Stimulated activated CD8-positive, alpha-beta memory T cell treated with anti-CD3 and anti-CD28 coated beads, Interleukin-15, amount 100 ng/mL, for 1 hour (primary cell): ENCODE measurements at places on chromosomes 16 and 17.

- no peak for DNase-seq
These were observed 15.9 kb downstream of the JPH3 start for GRCh38 chr16:87618216-87618615.

GRCh38 chr17:46984892-46985291 is 5.8 kb upstream of the RPRML start:
- no peak for DNase-seq

DNA sequence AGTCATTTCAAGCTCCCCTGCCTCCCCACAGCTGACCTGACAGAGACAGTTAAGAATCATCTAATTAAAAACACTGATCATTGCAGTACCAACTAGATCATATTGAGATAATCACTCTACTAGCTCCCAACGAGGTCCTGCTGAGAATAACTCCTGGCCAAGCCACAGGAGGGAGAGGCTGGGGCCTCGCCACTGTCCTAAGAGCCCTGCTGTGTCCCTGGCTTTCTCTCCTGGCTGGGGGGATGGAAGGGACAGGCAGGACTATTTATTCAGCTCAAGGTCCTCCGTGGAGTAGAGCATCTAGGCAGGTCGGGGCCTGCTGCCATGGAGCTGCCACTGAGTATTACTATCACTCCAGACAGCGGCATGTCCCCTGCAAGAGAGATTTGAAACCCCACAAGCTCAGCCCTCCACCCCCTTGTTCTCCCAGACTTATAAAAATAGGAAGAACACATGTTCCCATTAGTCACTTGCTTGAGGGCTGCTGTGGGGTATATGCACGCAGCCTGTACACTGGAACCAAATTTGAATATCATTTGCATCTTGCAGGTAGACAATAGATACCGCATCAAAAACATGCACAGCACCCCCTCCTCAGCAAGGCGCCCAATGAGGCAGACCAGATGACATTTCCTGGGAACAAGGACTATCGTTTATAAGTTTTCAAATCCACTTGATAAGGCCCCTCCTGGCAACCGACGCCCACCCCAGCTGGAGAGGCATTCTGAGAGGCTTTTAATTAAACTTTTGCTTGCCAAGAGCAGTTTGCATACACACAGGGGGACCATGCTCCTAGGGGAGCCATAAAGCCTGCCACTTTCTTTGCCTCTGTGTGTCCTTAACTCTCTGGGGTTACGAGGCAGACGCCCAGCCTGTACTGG is 385.2 kb upstream of the ZFHX3 start:
- no peak for DNase-seq

- DNase-seq = no peak
These were observed 42.4 kb upstream of the IRF8 start for GRCh38 chr16:85856585-85856984.

- no peak for DNase-seq
These were observed 50.1 kb downstream of the LMF1 start for GRCh38 chr16:920717-921116.

GRCh38 chr17:45061606-45062205 is 589 bp downstream of the NMT1 start:
- no peak for DNase-seq

- no peak for DNase-seq
These were observed 43.9 kb upstream of the ICAM2 start for GRCh38 chr17:64064331-64064730.

DNA sequence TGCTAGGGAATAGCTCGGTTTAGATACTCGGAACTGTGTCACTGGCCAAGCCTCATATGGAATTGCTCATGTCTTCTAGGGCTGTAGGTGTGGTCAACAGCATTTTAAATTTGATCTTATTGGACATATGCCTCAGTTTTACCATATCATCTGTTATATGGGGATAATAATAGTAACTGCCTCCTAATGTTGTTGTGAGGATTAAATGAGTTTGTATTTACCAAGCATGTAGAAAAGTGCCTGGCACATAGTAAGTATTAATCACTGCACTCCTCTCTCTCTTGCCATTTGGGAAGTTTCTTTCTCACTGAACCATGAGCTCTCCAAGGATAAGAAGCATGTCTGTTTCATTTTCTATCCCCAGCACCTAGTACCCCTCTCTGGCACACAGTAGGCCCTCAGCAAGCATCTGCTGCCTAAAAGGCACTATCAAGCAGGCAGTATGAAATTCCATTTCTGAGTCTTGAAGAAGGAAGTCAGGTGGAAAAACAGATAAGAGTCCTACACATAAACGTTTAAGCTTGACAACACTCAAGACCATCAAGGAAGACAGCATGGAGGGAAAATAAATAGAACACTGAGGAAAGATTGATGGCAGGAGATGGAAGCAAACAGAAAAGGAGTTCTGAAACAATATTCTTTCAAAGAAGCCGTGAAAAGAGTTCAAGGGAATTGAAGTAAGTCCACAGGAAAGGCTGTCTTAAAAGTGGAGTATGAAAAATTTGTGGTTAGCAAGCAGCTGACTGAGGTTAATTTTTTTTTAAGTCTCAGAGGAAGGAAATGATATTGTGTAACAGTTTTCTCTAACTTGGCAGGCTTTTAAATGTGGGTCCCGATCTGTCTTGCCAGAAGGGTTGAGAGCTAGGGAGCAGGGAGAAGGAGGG is 2.2 kb upstream of the ATP6V0A1 start:
- no peak for DNase-seq

DNA sequence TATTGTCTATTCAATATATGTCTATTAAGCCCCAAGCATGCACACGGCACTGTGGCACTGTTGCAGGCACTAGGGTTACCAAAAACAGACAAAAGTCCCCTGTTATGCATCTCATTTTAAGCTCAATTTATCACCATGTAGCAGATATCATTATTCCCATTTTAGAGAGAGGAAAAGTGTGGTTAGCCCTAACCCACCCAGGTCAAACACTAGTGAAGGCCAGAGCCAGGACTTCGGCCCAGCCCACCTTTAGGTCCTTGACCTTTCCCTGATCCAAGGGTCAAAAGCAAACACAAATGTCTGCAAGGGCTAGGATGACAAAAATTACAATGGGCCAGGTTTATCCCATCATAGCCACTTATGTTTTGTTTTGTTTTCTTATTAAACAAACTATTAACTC is 130.3 kb upstream of the NUDT7 start:
- no peak for DNase-seq

DNA sequence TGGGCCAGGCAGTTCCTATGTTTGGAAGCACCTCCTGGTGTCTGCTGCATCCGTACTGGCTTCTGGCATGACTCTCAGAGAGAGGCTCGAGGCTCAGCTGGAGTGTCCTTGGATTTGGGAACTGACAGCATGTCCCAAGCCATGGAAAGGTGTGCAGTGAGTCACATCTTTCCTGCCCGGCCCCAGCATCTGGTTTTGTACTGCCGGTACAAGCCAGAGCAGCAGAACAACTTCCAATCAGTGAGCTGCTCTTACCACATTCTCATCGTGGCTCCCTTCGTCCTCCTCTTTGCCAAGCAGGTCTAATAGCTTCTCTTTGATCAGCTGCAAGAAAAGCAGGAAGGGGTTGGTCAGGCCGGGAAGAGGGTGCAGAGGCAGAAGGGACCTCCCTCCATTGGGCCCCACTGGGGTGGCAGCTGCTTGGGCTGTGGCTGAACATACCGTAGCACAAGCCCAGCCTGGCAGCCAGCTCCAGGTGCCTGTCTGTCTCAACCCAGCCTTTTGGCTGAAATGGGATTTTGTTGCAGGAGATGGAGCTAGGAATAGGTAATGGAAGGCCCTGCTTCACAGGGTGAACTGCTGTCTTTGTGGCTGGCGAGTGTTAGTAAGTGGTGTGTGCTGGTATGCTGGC is 24.2 kb downstream of the SPACA3 start:
- DNase-seq = no peak
